ENCODE measurements at places on chromosomes 3 and 15.

DNA sequence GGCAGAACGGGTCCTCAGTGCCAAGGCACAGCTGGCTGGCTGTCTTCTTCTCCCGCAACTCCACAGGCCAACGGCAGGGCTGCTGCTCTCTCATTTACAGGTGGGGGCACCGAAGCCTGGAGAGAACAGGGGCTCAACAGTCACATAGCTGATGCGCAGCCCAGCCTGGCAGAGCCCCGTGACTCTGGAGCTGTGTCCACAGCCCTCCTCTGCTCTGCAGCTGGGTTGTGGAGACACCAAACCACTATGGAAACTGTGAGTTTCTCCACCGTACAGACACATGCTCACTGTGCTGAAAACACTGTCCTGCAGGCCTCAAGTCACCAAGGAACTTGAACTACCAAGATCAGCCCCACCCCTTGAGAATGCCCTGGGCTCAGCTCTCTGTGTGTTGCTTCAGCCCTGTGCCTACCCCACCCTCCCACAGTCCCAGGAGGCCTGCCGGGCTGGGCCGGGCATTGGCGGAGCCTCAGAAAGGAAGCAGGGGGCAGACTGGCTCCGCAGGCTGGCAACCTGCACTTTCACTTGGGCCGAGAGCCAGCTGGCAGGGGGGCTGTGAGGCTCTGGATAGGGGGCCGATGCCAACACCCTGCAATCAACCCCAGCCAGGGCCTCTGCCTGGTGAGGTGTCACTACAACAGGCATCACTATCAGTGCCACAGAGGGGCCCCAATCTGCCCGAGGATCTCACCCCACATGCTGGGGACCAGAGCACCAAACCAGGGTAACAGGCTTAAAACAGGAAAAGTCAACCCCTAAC is 113.7 kb upstream of the RPL32 start:
- no peak for DNase-seq

GRCh38 chr3:141272906-141273662 is 41.5 kb downstream of the PXYLP1 start:
- no peak for DNase-seq

DNA sequence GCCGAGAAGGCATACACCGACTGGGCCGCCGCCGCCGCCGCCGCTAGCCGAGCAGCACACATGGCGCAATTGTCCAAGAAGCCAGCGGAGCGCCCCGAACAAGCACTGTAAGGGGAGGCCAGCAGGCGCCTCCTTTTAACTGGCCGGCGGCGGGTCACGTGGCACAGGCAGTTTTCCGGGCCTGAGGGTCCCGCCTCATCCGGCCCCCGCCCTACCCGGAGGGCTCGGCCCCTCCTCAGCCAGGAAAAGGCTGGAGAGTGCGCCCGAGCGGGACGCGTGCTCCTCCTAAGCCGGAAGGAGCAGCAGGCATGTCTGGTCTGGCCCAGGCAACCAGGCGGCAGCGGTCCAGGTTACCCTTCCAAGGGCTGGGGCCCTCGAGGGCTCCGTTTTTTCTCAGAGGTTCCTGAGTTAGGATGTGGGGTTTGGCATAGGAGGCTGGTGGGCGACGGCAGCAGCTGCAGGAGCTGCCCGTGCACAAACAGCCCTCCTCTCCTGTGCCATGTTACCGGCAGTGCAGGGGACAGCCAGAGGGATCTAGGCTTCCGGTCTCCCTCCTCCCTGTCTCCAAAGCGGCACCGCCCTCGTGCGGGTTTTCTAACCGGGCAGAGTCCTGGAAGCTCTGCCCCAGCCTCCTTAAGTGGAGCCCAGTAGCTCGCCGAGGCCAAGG is at the start of gene GPX1:
Gene GPX1 (minus strand): TSS at position 137 of the 667 bp plus-strand sequence. CDS start 75 bp downstream, at position 62.
- peak; percentile 94 for DNase-seq

- no peak for DNase-seq
Observed at GRCh38 chr15:69893086-69893485, 204.6 kb downstream of the TLE3 start.

- DNase-seq: no peak
Observed at GRCh38 chr15:30043211-30043655, 39.5 kb upstream of the GOLGA8J start.

GRCh38 chr3:118966700-118967099 is 67.9 kb downstream of the IGSF11 start:
- no peak for DNase-seq

- DNase-seq: no peak
Observed at GRCh38 chr15:67805008-67805665, 20.2 kb upstream of the SKOR1 start.

GRCh38 chr3:139463466-139463865 is 12.8 kb downstream of the RBP2 start:
- DNase-seq: no peak

GRCh38 chr15:50669611-50670010 is 17.0 kb downstream of the TRPM7 start:
- DNase-seq: no peak

DNA sequence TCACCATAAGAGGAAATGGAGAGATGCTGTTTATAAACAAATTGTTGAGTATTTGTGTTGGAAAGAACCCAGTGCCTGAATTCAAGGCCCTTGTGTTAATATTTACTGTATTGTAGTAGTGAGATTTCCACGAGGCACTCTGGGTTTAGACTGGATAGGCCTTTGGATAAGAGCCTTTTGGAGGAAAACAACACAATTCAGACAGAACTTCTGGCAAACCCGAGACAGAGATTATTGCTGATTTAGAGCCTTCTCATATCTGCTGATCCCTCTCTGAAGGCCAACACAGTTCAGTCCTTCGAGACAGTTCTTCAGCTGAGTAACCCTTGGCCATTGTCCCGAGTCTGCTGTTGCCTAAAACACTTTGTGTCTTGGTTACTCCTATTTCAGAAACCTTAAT is 55.7 kb downstream of the LMCD1 start:
- no peak for DNase-seq

- DNase-seq: no peak
Observed at GRCh38 chr3:13501958-13502790, 22.1 kb downstream of the HDAC11 start.

- DNase-seq: peak; percentile 50
Observed at GRCh38 chr3:63193647-63194046, 84.5 kb upstream of the SYNPR start.

GRCh38 chr15:68408971-68409370 is 23.0 kb downstream of the ITGA11 start:
- no peak for DNase-seq

DNA sequence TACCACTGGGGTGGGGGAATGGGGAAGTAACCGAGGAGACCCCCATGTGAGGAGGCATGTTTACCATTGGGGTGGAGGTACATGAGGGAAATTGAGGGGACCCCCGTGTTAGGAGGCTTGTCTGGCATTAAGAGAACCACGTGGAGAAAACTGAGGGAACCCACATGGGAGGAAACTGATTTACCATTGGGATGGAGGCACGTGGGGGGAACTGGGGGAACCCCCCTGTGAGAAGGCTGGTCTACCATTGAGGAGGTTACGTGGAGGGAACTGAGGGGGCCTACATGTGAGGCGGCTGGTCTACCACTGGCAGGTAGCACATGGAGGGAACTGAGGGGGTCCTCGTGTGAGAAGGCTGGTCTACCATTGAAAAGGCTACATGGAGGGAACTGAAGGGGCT is 159.4 kb downstream of the FBLN2 start:
- DNase-seq: no peak

- peak; percentile 3 for DNase-seq
Observed at GRCh38 chr15:92949604-92950249, 49.6 kb downstream of the CHD2 start.

- no peak for DNase-seq
Observed at GRCh38 chr3:27758083-27758482, 36.0 kb upstream of the EOMES start.

DNA sequence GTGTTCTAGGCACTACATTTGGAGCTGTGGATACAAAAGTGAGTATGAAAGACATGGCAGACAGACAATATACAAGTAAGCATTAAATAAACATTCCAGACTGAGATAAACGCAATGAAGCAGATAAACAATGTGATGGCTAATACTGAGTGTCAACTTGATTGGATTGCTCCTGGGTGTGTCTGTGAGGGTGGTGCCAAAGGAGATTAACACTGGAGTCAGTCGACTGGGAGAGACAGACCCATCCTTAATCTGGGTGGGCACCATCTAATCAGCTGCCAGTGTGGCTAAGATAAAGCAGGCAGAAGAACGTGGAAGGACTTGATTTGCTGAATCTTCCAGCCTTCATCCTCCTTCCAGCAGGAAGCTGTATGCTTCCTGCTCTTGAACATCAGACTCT is 77.2 kb downstream of the CADPS start:
- peak; percentile 3 for DNase-seq

Measured in NCI-H146 (cell line).